SJSA1 (cell line): ENCODE measurements at places on chromosomes 7 and 10.
A peak's percentile ranks its signal among the peaks of the same experiment; 100 is the strongest.

DNA sequence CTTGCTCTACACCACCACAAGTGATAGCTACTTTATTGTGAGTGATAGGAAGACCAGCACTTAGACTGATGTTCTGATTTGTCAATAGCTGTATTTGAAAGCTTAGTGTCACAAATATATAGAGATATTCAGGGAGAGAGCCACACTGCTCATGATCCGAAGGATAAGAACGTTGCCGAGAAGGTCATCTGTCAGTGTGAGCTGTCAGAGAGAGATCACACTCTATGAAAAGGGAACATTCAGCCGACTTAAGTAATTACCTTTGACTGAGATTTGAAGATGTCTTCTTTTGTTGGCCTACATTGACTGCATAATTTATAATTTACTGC is 322.6 kb downstream of the TFEC start:
- DNase-seq: no peak

- peak; percentile 79 for DNase-seq
Measured at GRCh38 chr10:1109795-1110673, 53.8 kb downstream of the WDR37 start.

DNA sequence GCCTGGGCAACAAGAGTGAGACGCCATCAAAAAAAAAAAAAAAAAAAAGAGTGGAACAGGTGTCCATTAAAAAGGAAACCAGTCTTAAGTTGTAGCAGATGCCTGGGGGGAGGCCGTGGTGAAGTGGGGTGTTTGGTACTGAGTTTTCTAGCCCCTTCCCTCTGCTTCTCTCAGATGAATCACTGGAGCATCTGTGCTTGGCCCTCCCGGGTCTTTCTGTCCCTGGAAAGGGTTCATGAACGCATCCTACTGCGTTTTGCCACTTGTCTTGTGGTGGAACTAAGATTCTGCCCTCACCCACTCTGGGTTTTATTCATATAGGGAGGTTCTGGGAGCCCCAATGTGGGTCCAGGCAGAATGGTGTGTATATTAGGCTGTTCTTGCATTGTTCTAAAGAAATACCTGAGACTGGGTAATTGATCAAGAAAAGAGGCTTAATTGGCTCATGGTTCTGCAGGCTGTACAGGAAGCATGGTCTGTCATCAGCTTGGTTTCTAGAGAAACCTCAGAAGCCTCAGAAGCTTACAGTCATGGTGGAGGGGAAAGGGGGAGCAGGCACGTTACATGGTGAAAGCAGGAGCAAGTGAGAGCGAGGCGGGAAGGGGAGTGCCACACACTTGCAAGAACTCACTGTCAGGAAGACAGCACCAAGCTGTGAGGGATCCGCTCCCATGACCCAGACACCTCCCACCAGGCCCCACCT is 63.5 kb downstream of the CAMK1D start:
- DNase-seq: no peak

DNA sequence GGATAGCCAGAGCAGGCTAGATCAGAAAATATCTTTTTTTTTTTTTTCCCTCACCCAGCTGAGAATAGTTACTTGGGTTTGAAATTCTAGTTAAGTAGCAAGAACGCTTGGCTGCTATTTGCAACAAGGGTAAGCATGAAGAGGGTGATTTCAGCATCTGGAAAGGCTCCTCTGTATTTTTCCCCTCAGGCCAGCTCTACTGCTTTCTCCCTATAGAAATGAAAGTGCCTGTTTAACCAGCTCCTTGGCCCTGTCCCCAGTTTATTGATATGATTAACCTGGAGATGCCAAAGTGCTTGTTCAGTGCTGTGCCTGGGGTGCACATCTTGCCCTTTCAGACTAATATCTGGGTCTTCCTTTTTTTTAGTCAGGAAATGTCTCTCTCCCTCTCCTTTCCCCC is 37.1 kb downstream of the AP3M1 start:
- DNase-seq: no peak

GRCh38 chr10:119416855-119417254 is 125.7 kb downstream of the RGS10 start:
- DNase-seq: no peak

GRCh38 chr7:111003883-111004282 is 87.0 kb upstream of the LRRN3 start:
- no peak for DNase-seq

- no peak for DNase-seq
Measured at GRCh38 chr7:95490231-95490762, 4.6 kb downstream of the ASB4 start.

DNA sequence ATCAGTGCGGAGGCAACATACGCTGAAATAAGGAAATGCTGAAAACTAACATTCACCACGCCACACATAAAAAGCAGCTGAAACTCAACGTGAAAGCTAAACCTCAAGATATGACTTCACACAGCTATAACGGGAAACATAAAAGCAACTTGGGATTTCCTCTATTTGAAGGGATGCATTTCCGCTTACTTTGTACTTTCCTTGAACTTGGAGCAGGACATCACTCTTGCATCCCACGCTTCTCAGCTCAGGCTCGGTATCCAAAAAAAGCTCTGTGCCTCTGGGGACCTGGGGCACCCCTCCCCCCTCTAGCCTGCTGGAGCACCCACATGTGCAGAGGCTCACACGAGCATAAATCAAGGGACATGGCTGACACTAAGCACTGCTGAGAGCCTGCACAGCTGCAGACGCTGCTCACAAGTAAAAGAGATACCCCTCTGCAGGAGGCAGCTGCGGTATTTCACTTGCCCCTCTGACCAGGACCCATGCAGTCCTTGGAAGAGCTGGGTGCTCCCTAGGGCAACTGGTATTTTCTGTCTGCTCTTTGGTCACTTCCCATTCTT is 34.2 kb downstream of the PARD3 start:
- DNase-seq: peak; percentile 56

DNA sequence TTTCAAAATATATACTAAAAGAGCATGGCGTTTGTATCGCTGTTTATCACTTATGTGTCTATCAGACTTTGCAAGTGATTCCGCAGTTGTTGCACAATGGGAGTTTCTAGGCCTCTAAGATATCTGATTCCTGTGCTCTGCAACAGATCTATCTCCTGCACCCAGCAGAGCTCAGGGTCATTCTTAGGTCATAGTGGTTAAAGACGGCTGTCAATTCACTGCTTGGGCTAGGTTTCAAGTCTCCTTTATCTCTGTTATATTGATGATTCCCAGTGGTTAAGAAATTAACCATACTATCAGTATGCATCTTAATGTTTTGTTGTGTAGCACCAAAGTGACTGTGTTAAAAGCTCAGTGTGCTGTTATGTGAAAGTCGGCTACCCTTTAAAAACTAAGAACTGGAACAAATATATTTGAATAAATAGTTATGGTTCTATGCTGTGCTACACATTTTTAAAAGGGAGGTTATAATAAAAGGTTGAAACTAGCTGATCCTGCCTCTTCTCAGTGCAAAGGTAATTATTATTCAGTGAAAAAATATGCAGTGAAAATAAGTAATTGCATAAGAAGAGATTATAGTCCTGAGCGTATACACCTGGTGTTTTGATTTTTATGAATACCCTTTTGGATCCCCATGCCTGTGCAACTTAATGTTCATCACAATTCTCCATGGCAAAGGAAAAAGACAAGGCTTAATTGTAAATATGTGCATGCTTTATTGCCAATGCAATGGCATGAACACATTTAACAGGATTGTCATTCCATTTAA is 24.0 kb downstream of the HOXA1 start:
- DNase-seq: no peak

GRCh38 chr10:15652757-15653156 is 67.0 kb downstream of the ITGA8 start:
- DNase-seq: no peak

GRCh38 chr7:50153148-50153547 is 60.1 kb upstream of the ZPBP start:
- DNase-seq: no peak

DNA sequence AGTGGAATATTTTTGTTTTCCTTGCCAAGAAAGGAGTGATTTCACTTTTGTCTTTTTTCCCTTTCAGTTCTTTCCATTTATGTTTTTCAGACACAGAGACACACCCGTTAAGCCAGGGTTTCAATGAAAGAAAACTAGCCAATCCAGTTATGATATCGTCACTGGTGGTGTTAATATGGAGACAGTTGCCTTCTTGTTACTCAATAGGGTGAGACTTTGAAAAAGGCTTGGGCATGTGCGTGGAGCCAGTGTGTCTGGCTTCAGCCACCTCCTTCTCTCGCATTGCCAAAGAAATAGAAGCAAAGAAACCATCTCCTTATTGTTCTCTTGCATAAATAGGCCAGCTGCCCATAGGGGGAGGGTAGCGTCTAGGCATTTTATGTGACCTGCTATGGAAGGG is 84.1 kb upstream of the DLX6 start:
- no peak for DNase-seq

DNA sequence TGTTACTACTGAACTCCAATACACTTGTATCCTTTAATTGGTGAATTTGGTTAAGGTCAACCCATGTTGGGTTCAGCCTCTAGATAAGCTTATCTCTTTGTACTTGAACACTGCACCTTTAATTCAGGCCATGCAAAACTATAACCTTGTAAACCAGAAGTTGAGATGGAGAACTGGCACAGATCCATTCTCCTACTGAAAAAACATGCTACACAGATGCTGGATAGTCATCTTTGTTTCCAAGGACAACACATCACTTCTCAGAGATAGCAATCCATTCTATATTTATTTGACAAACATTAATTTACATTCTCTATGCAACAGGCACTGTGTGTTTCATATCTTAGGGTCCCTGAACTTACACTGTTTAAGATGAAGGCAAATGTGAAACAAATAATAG is 2.9 kb upstream of the CDK14 start:
- DNase-seq: no peak

GRCh38 chr7:72213081-72213480 is 199.1 kb downstream of the CALN1 start:
- DNase-seq: no peak

DNA sequence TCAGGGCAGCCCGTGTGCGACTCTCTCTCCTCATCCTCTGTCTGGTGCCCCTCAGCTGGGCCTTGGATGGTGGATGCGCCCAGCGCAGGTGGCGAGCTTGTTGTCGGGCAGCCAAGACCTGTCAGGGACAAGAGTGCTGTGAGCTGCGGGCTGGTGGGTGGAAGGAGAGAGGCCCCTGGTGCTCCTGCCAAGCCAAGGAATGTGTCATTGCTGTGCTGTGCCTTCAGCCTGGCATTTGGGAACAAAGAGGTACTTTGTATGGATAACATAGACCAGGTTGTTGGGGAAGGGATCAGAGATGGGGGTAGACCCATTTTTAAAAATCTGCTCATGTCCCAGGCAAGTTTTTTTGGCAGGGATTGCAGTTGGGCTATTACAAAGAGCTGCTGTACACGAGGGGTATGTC is 120.9 kb downstream of the PKD1L1 start:
- no peak for DNase-seq

GRCh38 chr7:16422917-16423316 is 1.6 kb upstream of the CRPPA start:
- DNase-seq: no peak

- DNase-seq: peak; percentile 85
Measured at GRCh38 chr7:155297517-155298287, at the start of gene INSIG1. INSIG1 (plus strand) TSS chr7:155297878; CDS start chr7:155298286, 408 bp downstream.

DNA sequence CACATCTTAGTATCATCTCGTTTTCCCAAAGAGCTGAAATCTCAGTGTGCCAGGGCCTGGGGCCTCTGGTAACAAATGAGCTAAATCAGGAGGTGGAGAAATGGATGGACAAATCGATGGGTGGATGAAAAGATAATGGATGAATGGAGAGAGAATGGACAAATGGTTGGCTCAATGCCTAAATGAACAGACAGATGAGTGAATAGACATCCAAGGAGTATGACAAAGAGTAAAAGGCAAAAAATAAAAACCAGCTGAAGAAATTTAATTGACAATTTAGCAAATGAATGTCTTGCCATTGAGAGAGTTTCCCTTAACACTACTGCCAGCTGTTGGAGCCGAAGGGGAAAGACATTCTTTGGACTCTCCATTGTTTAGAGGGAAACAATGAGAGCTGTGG is 8.0 kb downstream of the SYCE1 start:
- no peak for DNase-seq

- no peak for DNase-seq
Measured at GRCh38 chr10:124308811-124309210, 109.9 kb downstream of the OAT start.

- DNase-seq: no peak
Measured at GRCh38 chr7:133753513-133753912, 373.6 kb upstream of the LRGUK start.

DNA sequence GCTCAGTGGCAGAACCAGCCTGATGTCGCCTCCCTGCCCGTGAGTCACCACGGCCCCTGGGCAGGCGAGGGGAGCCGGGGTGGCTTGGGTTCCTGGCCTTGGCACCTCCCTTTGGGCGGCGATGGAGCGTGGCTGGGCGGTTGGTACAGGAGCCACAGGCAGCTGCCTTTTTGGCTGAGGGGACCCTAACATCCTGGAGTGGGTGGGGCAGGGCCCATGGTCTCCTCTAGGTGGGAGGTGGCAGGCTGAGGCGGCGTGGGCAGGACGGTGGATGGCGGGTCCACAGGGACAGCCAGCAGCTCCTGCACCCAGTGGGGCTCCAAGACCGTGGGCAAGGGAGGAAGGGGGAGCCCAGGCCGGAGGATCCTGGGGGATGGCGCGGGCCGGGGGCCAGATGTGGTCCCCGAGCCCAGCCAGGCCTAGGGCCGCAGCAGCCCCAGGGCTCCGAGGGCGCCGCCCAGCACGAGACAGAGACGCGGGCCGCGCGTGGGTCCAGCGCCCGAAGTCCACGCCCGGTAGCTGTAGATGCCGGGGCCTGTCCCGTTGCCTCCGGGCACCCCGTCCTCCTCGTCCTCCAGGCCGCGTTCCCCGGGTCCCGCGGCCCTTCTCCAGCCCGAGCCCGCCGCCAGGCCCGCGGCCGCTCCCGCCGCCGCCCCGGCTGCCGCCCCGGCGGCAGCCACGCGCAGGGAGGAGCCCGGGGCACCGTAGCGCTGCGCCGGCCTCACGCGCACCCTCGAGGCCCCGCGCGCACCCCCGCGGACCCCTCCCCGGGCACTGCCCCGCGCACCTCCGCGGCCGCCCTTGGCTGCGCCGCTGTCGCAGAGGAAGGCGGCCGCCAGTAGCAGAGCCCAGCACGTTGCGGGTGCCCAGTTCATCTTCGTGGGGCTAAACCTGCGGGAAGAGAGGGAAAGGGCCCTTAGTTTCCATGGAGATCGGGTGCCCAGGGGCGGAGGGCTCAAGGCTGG is 1.3 kb downstream of the SPRN start:
- no peak for DNase-seq

- no peak for DNase-seq
Measured at GRCh38 chr10:23111517-23112286, 16.3 kb downstream of the MSRB2 start.

DNA sequence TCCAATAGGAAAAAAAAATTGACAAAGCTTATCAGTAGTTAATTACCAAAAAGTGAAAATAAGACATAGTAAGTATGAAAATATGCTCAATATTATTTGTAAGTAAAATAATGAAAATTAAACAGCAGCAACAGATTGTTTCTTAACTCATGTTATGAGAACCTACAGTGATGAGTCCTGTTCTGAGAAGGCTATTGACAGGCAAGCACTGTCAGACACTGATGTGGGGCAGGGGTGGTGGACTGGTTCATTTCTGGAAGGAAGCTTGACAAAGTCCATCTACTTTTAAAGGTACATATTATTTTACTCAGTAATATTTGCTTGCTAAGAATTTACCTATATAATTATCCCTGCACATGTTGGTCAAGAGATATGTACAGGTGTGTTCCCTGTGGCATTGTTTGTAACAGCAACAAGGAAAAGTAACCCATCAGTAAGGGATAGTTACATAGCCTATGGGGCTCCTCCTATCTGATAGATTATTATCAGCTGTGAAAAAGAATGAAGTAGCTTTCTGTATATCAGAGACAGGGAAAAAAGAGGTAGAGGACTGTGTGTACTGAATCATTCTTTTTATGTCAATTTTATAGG is 161.6 kb downstream of the RTKN2 start:
- DNase-seq: no peak
